T-helper 9 cell (primary cell): ENCODE measurements at places on chromosomes 4 and X.

- DNase-seq: no peak
Measured at GRCh38 chrX:50996930-50997329, 86.4 kb downstream of the BMP15 start.

GRCh38 chr4:83917572-83917971 is 381.7 kb downstream of the GPAT3 start:
- DNase-seq: no peak

DNA sequence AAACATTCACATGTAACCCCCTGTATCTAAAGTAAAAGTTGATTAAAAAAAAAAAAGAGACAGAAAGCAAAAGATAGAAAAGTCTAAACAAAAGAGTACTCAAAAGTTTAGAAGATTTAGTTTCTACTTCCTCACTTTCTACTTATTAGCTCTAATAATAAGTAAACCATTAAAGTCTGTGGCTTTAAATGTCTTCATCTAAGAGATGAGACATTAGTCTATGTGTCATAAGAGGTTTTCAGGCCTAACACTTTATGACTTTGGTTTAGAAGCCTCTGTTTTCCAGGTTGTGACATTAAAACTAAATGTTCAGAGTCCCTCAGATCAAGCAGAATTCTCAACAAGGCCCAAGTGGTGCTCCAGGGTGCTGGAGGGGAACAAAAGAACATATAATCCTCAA is 42.2 kb upstream of the GUCY1A1 start:
- DNase-seq: no peak

DNA sequence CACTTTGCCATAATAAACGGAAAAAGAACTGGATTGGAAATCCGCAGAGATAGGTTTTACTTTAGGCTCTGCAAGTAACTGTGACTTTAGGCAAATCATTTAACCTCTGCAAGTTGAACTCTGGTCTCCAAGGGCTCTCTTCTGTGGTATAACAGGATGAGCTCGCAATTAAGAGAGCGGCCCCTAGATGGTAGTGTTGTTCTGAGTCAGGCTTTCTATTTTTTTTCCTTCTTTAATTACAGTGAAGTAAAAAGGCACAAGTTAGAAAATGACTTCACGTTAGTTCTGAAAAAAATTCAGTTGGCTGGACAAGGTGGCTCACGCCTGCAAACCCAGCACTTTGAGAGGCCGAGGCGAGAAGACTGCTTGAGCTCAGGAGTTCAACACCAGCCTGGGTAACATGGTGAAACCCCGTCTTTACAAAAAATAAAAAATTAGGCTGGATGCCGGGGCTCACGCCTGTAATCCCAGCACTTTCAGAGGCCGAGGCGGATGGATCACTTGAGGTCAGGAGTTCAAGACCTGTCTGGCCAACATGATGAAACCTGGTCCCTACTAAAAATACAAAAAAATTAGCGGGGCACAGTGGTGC is 18.0 kb downstream of the RPS3A start:
- peak; percentile 11 for DNase-seq

DNA sequence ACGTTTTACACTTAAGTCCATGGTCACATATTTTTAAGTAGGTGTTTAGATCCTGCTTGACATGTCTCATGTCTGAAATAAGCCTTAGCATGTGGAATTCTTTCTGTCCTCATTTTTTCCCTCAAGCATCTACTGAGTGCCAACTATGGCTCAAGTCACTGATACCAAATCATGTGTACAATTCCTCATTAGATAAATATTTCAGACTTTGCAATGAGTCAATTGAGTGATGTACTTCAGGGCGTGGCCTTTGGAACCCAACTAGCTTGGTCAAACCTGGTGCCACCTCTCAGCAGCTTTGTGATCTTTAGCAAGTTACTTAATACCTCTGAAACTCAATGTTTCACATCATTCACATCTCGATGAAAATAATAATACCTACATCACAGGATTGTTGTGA is 12.6 kb upstream of the JADE1 start:
- DNase-seq: no peak

DNA sequence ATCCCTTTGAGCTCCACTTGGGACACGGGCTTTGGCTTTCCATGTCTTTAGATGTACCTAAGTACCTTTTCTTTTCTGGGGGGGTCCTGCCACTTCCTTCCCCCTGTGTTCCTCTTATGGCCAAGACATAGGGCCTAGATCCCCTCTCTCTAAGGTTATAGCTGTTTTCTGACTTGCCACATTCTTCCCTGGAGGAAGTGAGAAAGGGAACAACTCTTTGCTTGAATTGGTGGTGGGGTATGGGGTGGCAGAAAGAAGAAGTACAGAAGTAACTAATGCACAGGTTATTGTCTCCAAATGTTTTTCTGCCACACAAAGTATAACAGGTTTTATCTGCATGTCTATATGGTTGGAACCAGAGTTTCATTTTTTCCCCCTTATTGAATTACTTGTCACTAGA is 29.7 kb upstream of the DIPK2B start:
- no peak for DNase-seq
